ENCODE measurements at places on chromosomes 3 and 15. TPM values are rescaled to one million over a fixed set of nuclear protein-coding genes. Genes with fewer than 3 reads are reported as not detected.

MTFMT gene
- 34.4 TPM for total RNA-seq

CACNA1D gene
- 37.6 TPM for total RNA-seq

GABRG3 gene
- 6.9 TPM for total RNA-seq

LSAMP gene
- 10.3 TPM for total RNA-seq

Measured in testis (tissue), 5 donors.